Kidney capillary endothelial cell (primary cell): ENCODE measurements at places on chromosomes 4 and X.

DNA sequence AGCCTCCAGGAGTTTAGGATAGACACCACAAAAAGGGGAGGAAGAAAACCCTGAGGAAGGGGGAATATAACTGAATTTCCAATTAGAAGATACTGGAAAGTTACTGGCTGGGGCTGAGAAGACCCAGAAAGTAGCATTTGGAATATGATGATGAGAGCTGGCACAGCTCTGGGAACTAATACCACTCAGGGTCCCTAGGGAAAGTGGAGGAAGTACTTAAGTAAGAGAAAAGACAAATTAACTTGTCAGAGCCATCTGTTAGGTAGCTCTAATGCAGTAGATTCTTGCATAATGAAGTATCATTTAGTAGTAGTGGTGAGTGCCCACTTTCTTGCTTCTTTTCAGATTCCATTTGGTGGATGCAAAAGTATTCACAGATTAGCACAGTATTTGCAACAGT is 90.8 kb upstream of the TSPAN5 start:
- no peak for DNase-seq

GRCh38 chr4:83179205-83179604 is 64.7 kb upstream of the PLAC8 start:
- no peak for DNase-seq

GRCh38 chrX:11462648-11463047 is 169.4 kb downstream of the AMELX start:
- DNase-seq: no peak

- DNase-seq: peak; percentile 52
These were observed 390.1 kb downstream of the ANKRD50 start for GRCh38 chr4:124322234-124323065.

GRCh38 chrX:46380148-46380752 is 165.0 kb downstream of the ZNF674 start:
- DNase-seq: no peak

DNA sequence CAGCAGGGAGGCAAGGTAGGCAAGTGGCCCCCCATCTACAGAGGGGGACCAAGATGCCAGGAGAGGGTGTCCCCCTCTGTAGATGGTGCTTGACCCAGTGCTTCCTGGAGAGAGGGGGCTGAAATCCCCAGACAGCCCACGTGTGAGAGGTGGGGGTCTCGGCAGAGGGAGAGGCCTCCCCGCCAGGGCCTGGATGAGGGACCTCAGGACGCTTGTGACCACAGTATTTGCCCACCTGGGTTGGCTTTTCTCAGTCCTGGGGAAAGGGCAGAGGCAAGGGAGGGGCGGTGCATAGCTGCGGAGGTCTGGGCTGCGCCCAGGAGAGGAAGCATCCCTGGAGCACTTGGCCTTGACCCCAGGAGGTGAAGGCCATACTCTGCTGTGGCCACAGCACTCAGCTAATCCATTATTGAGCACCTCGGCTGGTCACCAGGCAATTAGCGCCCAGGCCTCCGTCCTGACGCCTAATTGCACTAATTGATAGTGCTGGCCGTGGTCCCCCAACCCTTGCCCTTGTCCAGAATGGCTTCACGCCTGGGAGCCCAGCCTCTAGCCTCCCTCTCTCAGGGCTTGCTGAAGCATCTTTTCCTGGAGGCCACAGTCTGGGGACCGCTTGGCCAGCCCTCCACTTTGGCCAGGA is 30.7 kb downstream of the HMX1 start:
- no peak for DNase-seq

- DNase-seq: no peak
These were observed 332.7 kb downstream of the RAPGEF2 start for GRCh38 chr4:159435561-159436023.

- no peak for DNase-seq
These were observed 2.9 kb downstream of the NOCT start for GRCh38 chr4:139018501-139018900.

DNA sequence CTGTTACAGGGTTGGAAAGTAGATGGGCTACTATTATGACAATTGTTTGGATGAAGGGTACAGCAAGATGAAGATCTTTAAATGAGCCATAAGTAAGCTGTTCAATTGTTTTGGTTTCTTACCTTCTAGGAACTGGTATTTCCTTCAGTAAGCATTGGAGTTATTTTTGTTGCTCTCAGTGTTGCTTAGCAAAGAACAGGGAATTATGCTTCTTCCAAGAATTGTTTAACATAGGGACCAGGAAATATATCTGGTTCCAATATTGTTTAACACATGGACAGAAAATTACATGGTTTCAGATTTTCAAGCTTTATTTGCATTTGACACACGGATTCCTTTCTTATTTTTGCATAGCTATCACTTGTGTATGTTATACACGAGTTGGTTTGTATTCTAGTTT is 1999.0 kb downstream of the ARAP2 start:
- no peak for DNase-seq

GRCh38 chrX:108168961-108169740 is 77.6 kb downstream of the ATG4A start:
- no peak for DNase-seq

DNA sequence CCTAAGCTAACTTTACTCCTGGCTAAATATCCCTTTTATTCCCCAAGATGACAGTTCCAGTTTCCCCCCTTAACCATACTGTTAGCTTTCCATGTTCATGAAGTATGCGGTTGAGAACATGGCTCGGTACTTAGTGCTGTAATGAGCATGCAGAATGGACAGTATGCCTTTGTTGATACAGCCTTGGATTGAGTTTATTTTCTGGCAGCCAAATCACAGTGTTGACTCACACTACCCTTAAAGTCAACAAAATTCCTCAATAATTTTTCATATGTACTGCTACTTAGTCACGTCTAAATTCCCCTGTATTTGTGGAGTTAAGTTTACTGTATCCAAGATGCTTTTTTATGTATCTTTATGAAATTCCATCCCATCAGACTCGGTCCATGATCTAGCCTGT is 1.4 kb upstream of the VEGFC start:
- DNase-seq: no peak

- no peak for DNase-seq
These were observed 133.0 kb upstream of the TMLHE start for GRCh38 chrX:155745792-155746191.

DNA sequence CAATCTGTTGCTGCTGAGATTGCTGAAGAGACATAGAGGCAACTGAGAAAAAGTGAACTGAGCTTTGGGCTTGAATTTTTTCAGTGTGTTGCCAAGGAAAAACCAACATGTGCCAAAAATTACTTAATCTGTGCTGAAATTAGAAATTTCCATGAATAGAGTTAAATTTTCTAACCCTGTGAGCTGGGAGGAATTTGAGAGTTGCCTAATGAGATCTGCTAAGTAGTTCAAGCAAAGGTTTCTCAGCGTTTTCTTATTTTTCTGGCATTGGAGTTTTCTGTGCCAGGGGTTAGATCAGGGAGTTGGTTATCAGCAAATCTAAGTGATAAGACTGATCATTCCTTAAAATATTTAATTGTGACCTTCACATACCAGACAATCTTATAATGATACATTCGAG is 457.5 kb upstream of the GNPDA2 start:
- no peak for DNase-seq

- no peak for DNase-seq
These were observed 13.5 kb downstream of the NSUN7 start for GRCh38 chr4:40763228-40763716.

GRCh38 chrX:120358737-120359456 is 3.0 kb upstream of the ATP1B4 start:
- no peak for DNase-seq

DNA sequence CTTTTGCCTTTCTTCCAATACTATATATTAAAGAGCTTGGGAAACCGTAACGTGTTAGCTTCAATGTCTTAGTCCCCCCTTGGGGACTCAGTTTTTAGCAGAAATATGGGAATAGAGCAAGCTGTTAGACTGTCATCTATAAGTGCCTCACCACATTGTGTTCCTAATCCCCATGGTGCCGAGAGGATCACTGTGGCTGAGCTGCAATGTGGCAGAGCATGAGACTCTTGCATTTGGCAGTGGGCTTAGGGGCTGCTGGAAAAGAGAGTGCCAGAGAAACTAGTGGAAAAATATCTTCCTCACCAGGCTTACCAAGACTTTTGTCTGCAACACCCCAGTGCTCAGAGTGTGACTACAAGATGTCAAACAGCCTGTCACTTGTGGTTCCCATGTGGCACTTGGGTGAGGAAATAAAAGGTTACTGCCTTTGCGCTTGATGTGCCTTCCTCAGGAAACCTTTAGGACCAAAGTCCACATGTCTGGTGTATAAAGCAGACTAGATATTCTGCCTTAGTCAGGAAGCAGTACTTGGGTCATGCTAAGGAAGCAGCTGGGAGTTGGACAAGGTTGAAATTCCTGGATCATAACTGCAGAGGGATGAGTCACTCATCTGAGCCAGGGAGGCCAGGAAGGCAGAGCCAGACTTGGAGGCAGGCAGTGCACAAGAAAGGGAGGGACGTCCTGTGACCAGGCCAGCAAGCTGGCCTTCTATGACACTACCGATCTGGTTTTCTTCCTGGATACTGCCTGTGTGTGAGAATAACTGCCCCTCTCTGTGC is 9.7 kb upstream of the MAGEA4 start:
- peak; percentile 83 for DNase-seq
